H7 (cell line): ENCODE measurements at places on chromosomes 7 and 10.

GRCh38 chr10:104881740-104882139, 240.7 kb downstream of the SORCS3 start:
- DNase-seq, result no peak

DNA sequence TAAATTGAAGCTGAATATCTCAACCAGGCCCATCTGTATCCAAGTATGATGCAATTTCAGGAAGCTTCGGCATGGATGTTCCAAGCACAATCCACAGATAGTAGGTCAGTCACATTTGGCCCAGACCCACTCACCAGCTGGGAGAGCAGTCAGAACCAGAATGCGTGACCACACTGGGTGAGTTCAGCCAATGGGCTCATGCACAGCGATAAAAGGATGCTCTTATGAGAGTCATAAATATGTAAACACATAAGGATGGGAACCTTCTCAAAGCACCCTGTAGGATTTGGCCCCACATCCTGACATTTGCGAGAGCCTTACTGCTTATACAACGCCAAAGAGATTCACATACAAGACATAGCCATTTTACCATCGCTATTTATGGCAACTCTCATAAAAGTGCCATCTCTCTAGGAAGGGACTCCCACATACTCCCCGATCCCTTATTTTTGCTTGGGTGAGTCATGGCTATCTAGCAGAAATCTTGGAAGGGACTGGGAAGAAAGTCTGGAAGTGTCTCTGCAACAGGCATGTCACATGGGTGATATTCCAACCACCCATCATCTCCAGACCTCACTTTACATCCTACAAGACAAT, 3.0 kb downstream of the AFAP1L2 start:
- DNase-seq, result no peak

- DNase-seq, result no peak
Observed at GRCh38 chr7:3109311-3109915, 65.7 kb upstream of the CARD11 start.

- no peak for DNase-seq
Observed at GRCh38 chr7:102991540-102992214, 78.9 kb downstream of the LRRC17 start.

DNA sequence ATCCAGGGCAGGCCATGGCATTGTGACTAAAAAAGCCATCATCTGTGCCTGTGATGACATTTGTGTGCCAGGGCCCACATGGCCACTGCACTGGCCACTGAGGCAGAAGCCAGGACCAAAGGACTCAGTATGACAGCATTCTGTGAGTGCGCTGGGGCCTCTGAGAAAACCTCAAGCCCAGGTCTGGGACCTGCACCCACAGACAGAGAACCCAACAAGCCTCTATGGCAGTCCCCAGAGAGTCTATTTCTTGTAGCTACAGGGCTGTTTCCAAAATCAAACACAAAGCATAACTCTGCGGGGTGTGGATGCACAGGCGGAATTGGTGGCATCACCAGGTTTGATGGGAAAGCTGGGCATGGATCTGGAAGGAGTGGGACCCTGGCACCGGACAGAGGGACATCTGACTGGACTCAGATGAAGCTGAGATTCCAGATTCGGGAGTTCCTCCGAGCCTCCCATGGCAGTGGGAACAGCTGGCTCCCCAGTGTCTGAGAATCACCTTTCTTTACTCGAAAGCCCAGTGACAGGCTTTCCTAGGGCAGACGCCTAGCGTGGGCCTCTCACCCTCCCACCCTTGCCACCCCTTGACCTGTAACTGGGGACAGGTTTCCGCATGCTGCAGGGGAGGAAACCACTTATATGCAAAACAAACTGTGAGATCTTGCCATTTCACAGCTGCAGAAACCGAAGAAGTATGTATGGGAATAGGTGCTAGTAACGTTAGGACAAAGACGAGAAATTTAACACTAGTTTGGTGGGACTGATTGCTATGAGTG, 70.6 kb upstream of the RHEB start:
- DNase-seq, result no peak

GRCh38 chr10:80152820-80153219, 20.3 kb downstream of the PLAC9 start:
- DNase-seq, result no peak

DNA sequence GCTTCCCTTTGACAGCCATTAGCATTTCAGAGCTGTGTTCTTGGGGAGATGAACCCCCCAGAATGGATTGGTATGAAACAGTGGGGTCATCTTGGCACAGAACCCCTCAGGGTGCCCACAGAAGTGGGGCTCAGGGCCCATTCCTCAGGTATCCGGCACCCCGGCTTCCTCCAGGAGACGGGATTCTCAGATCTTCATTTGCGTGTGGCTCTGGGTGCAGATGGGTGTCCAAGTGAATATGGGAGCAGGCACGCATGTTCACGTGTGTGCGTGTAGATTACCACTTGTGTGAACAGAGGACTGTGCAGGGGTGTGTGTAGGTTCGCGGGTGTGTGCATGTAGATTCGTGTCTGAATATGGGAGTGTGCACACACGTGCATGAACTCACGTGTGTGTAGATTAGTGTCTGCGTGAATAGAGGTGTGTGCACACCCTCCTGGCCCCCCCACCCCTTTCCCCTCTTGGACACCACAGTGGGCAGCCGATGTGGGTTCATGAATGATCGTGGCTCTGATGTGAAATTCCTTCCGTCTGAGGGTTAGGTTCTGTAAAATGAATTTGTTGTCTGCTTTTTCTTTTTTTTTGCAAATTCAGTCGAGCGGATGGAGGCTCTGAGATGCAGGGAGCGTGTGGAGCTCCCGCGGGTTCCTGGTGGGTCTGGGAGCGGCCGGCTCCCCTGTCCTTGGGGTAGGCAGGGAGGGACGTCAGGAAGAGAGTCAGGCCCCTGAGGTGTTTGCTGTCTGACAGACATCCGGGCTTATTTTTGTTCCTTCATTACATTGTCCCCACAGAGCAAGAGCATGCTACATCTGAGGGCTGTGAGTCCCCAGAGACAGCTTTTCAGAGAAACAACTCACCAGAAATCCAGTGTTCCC, 7.4 kb downstream of the ELFN1 start:
- peak; percentile 37 for DNase-seq

DNA sequence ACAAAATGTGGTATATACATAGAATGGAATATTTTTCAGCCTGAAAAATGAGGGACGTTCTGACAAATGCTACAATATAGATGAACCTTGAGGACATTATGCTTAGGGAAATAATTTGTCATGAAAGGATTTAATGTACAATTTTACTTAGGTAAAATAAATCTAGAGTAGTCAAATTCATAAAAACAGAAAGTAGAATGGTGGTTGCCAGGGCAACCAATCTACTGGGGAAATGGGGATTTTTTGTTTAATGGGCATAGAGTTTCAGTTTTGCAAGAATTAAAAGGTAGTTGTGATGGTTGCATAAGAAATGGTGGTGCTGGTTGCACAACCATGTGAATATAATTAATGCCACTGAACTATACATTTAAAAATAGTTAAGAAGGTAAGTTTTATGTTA, 296.0 kb upstream of the SP4 start:
- DNase-seq, result no peak

GRCh38 chr7:158353606-158354570, 233.7 kb downstream of the PTPRN2 start:
- peak; percentile 84 for DNase-seq

GRCh38 chr7:73437621-73438416, 4.2 kb downstream of the FZD9 start:
- peak; percentile 61 for DNase-seq

- DNase-seq, result no peak
Observed at GRCh38 chr7:145543242-145543641, 573.4 kb upstream of the CNTNAP2 start.

DNA sequence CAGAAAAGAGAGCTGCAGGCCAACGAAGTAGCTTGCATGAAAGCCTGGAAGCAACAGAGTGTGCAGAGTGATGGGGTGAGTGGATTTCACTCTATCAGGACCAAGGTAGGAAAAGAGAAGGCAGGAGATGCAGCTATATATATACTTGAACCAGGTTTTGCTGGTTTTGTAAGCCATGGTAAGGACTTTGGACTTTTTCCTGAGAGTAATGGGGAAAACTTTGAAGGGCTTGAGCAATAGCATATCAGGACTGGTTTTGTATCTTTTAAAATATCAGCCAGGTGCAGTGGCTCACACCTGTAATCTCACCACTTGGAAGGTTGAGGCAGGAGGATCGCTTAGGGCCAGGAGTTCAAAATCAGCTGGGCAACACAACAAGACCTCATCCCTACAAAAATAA, 120.6 kb upstream of the NRP1 start:
- DNase-seq, result no peak

DNA sequence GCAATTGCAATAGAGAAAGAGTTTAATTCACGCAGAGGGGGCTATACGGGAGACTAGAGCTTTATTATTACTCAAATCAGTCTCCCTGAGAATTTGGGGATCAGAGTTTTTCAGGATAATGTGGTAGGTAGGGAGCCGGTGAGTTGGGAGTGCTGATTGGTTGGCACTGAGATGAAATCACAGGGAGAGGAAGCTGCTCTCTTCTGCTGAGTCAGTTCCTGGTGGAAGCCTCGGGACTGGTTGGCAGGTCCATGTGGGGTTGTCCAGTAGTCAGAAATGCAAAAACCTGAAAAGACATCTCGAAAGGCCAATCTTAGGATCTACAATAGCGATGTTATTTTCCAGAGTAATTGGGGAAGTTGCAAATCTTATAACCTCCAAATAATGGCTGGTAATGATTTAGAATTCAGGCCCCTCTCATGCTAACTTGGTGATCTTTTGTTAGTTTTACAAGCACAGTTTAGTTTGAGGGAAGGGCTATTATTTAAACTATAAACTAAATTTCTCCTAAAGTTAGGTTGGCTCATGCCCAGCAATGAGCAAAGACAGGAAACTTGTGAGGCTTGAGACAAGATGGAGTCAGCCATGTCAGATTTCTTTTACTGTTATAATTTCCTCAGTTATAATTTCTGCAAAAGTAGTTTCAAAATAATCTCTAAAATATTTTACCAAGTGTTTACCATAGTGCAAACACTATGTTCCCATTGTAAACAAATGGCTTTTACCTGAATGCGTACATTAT, 39.4 kb upstream of the SLC25A13 start:
- no peak for DNase-seq

DNA sequence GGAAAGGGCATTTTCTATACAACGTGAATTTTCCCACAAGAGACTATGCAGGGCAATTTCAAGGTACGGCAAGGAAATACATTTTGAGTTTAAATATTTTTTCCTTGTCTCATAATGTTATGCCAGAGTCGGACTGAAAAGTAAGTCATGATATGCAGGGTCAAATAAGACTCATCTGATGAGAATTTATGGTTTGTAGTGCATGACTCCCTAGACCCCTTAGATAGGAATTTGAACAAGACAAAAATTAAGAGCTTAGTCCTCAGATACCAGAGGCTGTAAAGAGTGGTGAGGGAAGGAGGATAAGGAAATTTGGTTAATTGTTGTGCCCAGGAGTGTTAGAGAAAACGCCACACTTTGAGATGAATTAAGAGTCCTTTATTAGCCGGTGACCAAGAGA, 616.6 kb downstream of the XPNPEP1 start:
- DNase-seq, result no peak

DNA sequence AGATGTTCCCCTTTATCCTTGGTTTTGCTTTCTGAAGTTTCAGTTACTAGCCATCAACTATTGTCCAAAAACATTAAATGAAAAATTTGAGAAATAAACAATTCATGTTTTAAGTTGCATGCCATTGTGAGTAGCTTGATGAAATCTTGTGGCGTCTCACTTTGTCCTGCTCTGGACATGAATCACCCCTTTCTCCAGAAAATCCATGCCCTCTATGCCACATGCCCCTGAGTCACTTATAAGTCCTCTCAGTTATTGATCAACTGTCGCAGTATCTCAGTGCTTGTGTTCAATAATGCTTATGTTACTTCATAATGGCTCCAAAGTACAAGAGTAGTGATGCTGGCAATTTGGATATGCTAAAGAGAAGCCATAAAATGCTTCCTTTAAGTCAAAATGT, 208.0 kb upstream of the FERD3L start:
- no peak for DNase-seq

- no peak for DNase-seq
Observed at GRCh38 chr10:19041171-19041570, 7.4 kb upstream of the MALRD1 start.

- DNase-seq, result no peak
Observed at GRCh38 chr7:117445206-117445605, 17.9 kb upstream of the ASZ1 start.

DNA sequence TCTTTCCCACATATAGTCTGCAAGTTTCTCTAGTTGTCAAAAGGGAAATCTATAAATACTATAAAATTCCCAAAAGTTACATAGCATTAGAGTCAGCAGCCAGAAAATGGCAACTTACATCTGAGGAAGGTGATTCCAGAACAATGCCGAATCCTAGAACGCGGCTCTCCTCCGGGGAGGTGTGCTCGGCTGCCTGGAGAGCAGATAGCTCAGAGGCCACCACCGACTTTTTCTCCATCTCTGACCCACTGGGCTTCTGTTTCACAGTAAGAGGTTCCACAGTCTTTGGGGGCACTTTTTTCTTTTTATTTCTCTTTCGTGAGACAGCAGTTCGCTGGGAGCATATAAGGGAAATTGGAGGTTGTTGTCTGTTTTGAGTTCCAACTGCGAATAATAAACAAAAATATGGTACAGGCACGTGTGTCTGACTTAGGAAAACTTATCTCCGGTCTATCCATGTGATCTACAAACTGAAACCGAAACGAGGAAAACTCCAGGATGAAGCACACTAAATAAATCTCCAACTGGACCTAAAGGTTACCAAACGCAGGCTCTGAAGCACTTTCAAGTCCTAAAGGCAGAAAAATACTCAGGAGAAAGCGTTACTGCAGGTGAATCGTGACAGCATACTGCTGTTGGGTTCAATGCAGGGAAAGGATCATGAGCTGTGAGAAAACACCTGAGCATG, 36.2 kb downstream of the BEND7 start:
- no peak for DNase-seq

DNA sequence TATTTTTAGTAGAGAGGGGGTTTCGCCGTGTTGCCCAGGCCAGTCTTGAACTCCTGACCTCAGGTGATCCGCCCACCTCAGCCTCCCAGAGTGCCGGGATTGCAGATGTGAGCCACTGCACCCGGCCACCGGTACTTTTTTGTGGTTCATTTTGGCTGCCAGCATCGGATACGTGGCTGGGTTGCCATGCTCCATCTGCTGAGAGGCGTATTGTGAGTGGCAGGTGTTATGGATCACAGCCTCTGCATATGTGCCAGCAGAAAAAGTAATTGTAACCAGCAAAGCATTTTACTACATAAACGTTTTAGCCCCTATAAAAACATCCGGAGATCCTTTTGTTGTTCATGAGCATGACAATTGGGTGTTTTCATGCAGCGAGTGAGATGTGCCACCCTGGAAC, 7.1 kb downstream of the FOXK1 start:
- no peak for DNase-seq

DNA sequence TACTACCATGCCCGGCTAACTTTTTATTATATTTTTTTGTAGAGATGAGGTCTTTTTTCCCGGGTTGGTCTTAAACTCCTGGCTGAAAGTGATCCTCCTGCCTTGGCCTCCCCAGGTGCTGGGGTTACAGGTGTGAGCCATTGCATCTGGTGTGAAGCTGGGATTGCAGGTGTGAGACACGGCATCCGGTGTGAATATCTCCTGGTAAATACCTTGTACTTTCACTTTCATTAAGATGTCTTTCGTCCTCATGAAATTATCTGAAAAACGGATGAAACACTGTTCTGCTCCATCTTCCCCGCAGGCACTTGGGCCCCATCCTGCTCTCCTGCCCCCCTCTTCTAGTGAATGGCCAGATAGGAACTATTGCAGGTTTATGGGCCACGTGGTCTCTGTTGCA, 60.1 kb upstream of the CCZ1B start:
- DNase-seq, result no peak

- no peak for DNase-seq
Observed at GRCh38 chr7:123190109-123190831, 9.5 kb downstream of the SLC13A1 start.
